ENCODE measurements at places on chromosomes 5 and 9. TPM values are rescaled to one million over a fixed set of nuclear protein-coding genes. Genes with fewer than 3 reads are reported as not detected.

Gene LRRC14B
- total RNA-seq, result not detected

GRCh38 chr5:39186722-39187539 is 32.4 kb downstream of the FYB1 start:
- DNase-seq, result no peak
- H3K36me3 ChIP-seq, result no peaks in the 10 kb centered on the region
- H3K27ac ChIP-seq, result no peak overlapping the region
- H3K4me1 ChIP-seq, result no peaks in the 10 kb centered on the region
- no peaks in the 10 kb centered on the region for H3K27me3 ChIP-seq

Gene RASEF
- 1.4 TPM for total RNA-seq

DNA sequence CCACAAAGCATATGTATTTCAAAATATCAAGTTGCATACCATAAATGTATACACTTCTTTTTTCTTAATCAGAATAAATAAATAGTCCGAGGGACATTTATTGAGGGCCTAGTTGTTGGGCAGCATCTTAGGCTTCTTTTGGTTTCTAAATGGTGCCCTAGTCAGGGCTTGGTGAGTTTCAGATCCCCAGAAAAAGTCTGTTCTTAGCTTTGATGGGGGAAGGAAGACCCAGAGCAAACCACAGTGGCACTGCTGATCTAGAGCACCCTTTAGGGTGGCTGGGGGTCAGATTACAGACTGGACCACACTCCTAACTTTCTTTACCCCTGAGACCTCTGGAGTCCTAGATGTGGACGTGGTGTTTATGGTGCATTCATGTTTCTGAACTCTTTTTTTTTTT is 97.8 kb downstream of the C9orf152 start:
- no peaks in the 10 kb centered on the region for H3K36me3 ChIP-seq
- H3K4me3 ChIP-seq, result no peak overlapping the region
- no peak overlapping the region for H3K27ac ChIP-seq
- H3K27me3 ChIP-seq, result no peaks in the 10 kb centered on the region
- peaks cover 18% of the 10 kb centered on the region for H3K4me1 ChIP-seq

GRCh38 chr5:126354012-126354857 is 69.0 kb upstream of the GRAMD2B start:
- H3K27me3 ChIP-seq, result no peaks in the 10 kb centered on the region
- no peak overlapping the region for H3K4me3 ChIP-seq
- H3K36me3 ChIP-seq, result no peaks in the 10 kb centered on the region
- H3K27ac ChIP-seq, result no peak overlapping the region

Gene DMRT3
- total RNA-seq, result not detected

- no peaks in the 10 kb centered on the region for H3K36me3 ChIP-seq
- H3K4me3 ChIP-seq, result no peak overlapping the region
- DNase-seq, result peak; percentile 35
These were observed 164.2 kb downstream of the ACTL7B start for GRCh38 chr9:108691614-108692013.
